ENCODE measurements at places on chromosomes 6 and 20. TPM values are rescaled to one million over a fixed set of nuclear protein-coding genes. Genes with fewer than 3 reads are reported as not detected.

DNA sequence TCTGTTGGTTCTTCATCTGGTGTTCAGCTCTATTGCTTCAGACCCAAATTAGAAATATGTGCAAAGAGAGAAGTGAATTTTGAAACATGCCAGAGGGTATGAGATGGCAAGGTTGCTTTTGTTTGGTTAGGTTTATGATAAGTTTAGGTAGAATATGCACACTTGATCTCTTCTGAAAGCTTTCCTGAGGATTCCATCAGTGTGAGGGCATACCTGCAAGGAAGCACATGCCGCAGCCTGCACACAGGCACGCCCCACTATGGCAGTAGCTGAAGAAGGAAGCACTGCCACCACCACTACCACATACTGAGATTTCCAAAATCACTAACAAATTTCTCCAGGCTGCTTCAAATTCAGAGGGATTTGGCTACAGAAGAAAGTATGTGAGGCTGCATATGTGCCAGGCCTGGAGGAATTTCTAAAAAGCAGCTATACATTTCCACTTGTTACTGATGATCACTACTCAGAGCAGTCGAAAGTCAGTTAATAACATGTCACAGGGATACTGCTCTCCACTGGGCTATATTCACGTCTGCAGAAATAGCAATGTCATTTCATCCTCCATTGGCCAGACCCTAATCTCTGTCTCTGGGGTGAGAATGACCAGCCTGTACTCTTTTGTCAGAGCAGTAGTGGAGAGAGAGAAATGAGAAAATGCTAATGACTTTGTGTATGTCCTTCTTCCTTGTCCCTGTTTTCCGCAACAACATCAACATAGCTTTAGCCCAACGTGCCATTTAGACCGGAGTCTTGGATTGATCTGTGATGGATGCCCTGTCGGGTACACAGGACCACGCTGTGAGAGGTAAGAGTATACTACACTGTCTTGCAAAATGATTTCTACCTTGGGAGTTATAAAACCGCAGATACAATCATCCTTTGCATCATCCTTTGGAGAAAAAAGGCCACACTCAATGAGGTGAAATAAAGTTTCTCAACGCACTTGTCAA, 396.7 kb downstream of the LAMA2 start:
- no peak for DNase-seq

LTA gene
- not detected for total RNA-seq

GRCh38 chr20:24695529-24696225, 226.2 kb downstream of the SYNDIG1 start:
- DNase-seq: no peak

- no peak for DNase-seq
These were observed 206.5 kb upstream of the ZNF184 start for GRCh38 chr6:27679308-27679963.

CD93 gene
- 441 TPM for total RNA-seq
